ENCODE measurements at places on chromosomes 1 and 21.

DNA sequence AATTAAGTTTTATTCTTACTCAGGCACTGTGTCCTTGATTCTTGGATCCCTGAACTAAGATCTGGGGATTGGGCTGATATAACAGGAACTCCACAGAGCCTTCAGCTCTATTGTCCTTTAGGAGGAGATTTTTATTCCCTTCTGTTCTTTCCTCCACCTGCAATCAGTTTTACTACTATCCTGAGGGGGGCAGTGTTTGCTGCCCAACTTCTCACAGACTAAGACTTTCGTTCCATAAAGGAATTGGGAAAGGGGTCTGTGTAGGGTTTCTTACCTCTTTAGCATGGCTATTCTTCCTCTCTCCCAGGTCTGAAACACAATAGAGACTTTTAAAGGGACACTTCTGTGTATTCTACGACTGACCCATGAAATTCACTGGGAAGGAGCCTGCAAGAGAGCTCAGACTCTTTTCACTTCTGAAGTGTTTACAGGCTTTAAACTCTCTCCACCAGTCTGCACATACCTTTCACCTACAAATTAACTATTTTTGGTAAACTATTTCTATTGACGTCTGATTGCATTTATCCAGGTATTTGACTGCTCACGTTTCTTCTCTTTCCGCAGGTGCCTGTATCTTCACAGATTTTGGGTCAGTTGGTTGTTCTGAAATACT, 103.3 kb upstream of the DEPDC1 start:
- no peak for DNase-seq

DNA sequence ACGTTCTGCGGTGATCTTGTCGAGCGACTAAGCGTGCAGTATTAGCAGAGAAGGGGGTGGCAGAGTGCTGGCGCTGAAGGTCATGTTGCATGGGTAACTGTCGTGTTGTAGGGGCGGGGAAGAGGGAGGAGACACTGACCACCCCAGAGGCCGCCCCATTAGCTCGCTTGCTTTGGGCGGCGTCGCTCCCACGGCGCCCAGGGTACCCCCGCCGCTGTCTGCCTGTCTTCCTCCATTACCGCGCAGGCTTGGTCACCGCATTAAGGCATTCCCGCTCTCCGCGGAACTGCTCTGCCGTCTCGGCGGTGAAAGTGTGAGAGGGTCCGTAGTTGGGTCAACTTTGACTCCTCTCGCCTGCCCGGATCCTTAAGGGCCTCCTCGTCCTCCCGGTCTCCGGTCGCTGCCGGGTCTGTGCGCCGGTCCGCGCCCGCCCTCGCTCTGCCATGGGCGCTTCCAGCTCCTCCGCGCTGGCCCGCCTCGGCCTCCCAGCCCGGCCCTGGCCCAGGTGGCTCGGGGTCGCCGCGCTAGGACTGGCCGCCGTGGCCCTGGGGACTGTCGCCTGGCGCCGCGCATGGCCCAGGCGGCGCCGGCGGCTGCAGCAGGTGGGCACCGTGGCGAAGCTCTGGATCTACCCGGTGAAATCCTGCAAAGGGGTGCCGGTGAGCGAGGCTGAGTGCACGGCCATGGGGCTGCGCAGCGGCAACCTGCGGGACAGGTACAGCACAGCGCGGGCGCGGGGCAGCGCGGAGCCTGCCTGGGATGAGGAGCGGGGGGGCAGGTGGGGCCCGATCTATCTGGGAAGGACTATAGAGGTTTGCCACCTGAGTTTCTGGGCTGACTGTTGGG, at the start of gene MTARC2:
MTARC2 (plus strand) TSS at position 234 of the 846 bp plus-strand sequence; CDS start at position 444, 210 bp downstream.
- peak; percentile 78 for DNase-seq

GRCh38 chr1:111392042-111392441, 35.5 kb downstream of the OVGP1 start:
- DNase-seq = no peak

DNA sequence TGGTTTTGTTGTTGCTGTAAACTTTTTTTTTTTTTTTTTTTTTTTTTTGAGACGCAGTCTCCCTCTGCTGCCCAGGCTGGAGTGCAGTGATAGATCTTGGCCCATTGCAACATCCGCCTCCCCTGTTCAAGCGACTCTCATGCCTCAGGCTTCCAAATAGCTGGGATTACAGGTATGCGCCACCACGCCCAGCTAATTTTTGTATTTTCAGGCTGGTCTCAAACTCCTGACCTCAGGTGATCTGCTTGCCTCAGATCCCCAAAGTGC, 78.9 kb upstream of the SLC45A1 start:
- DNase-seq = no peak

GRCh38 chr1:182066934-182067333, 5.4 kb upstream of the ZNF648 start:
- DNase-seq = no peak

DNA sequence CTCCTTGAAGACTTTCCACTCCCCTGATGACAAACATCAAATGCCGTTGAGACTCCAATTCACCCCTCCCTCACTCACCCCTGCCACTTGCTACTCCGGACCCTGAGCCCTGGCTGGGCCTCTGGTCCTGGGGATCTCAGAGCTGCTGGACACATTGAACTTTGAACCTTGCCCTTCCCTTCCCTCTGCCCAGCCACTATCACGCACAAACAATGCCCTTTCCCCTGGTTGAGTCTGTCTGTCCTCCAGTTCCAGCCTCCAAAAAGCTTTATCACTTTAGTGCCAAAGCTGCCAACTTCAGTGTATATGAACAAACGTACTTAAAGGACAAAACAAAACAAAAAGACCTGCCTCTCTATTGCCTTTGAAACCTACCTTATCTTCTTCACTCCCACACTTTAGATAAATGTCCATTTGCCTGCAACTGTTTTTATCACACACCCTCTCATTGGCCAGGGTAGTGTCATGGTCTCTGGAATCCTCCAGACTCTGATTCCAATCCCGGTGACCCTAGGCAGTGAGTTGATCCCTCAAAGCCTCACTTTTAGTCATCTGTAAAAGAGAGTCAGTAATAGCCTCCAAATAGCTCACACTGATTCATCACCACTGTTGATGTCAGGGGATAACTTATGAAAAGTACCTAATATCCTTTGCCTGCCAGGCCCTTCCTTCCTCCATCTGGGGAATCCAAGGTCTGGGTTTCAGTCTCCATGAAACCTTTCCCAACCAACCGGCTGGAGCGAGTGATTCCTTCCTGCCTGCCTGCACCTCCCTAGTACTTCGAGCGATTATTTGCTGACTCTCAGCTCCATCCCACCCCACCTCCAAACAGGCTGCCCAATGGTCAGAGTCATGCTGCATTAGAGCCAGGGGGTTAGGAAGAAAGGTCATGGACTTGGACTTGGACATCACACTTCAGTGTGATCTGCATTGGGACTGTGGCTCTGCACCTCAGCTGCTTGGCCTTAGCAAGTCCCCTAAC, 15.9 kb upstream of the SPOCD1 start:
- DNase-seq = no peak

DNA sequence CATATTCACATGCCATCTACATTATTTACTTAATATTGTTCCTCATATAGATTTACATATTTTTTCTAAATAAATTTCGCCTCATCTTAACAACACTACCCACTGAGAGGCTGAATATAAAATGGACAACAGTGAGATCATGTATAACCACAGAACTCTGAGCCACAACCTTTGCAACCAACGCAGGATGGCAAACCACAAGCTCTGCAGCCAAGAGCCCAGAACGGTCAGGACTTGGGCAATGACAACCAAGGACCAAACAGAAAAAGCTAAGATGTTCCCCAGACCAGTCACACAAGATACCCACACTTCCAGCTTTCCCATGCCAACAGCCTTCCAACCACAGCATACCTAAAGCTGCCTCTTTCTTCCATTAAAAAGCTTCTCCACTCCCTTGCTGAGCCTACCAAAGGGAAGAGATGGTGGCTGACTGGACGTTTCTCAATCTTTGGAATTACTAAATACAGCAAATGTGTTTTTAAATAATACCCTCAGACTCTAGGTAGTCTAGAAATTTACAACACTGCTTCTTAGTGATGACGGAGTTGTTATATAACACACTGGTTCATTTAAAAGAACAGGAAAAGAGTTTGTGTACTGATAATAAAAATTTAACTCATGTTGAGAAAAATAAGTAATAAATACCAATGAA, 117.9 kb downstream of the AKT3 start:
- no peak for DNase-seq

DNA sequence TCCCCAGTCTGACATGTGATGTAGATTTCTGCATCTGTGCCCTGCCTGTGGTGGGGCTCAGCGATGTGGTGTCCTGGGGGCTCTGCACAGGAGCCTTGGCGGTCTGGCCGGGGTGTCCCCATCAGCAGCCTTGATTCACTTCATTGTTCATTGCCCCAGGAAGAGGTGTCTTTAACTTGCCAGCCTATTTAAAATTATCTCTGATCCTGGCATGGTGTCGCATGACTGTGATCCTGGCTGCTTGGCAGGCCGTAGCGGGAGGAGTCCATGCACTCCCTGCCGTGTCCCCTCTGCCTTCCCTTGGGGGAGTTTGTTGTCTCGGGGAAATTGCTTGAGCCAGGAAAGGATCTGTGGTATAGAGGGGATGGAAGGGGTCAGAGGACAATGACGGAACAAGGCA, 59.9 kb downstream of the TRIM11 start:
- peak; percentile 1 for DNase-seq

DNA sequence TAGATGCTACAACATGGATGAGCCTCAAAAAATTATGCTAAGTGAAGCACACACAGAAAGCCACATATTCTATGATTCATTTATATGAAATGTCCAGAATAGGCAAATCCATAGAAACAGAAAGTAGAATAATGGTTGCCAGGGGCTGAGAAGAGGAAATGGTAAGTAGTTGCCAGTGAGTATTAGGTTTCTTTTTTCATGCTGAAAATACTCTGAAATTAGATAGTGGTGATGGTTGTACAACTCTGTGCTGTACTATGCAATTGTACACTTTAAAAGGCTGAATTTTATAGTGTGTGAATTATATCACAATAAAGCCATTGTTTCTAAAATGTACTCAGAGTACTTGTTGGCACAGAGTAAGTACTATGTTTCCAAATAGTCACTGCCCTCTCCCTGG, 15.5 kb upstream of the GFI1 start:
- DNase-seq = no peak

GRCh38 chr1:207311888-207312603, 9.4 kb upstream of the CD55 start:
- no peak for DNase-seq

- no peak for DNase-seq
Observed at GRCh38 chr1:226069811-226070489, 7.4 kb downstream of the H3-3A start.

GRCh38 chr1:108592030-108592759, 32.3 kb downstream of the EEIG2 start:
- no peak for DNase-seq

GRCh38 chr21:32990666-32991065, 35.1 kb upstream of the OLIG2 start:
- DNase-seq = no peak

GRCh38 chr1:222129041-222129440, 387.2 kb upstream of the DUSP10 start:
- DNase-seq = no peak

- DNase-seq = no peak
Observed at GRCh38 chr1:185152187-185152767, 4.5 kb downstream of the TRMT1L start.

GRCh38 chr1:12458571-12458970, 159.4 kb downstream of the DHRS3 start:
- DNase-seq = no peak

- no peak for DNase-seq
Observed at GRCh38 chr1:160823296-160823695, 27.3 kb downstream of the LY9 start.

Measured in nephron progenitor cell (in vitro differentiated cells).